Activated naive CD4-positive, alpha-beta T cell treated with anti-CD3 and anti-CD28 coated beads for 36 hours (primary cell): ENCODE measurements at places on chromosomes 2 and 18. TPM values are rescaled to one million over a fixed set of nuclear protein-coding genes. Genes with fewer than 3 reads are reported as not detected.

The VWC2L gene
- not detected for total RNA-seq

DNA sequence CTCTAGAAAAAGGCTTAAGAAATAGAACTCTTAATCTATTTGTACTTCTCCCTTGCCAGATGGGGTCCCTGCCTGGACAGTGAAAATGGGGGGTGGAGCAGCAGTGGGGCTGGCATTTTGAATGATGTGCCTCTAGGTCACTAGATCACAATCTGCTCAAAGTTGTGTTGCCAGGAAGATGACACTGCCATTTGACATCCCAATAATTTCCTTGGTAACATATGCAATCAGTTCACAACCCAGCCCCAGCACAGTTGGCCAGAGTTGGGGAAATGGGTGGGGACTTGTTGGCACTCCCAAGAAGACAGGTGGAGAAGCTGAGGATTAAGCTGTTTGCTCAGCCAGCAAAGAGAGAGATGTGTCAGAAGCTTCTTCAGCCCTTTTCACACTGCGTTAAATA, 558.3 kb upstream of the KLHL29 start:
- no peaks in the 10 kb centered on the region for H3K4me1 ChIP-seq
- no peaks in the 10 kb centered on the region for H3K36me3 ChIP-seq
- H3K4me3 ChIP-seq, result no peak overlapping the region
- H3K27me3 ChIP-seq, result no peaks in the 10 kb centered on the region
- DNase-seq, result no peak

DNA sequence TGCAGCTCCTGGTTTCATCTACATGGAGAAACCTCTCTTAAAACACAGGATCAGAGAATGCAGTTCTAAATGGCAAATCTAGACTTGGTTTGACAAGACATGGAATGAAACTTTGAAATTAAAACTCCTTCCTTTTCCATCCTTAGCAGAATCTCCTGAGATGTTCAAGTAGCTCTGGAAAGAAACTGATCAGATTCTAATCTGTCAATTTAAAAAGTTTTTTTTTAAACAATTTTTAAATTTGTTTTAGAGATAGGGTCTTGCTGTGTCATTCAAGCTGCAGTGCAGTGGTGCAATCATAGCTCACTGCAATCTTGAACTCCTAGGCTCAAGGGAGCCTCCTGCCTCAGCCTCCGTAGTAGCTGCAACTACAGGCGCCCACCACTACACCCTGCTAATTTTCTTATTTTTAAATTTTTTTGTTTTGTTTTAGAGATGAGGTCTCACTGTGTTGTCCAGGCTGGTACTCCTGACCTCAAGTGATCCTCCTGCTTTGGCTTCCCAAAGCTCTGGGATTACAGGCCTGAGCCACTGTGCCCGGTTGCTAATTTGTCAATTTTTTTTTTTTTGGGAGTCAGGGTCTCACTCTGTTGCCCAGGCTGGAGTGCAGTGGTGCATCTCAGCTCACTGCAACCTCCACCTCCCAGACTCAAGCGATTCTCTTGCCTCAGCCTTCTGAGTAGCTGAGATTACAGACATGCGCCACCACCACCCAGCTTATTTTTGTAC, 216.7 kb downstream of the TGIF1 start:
- no peak overlapping the region for H3K4me3 ChIP-seq
- no peaks in the 10 kb centered on the region for H3K36me3 ChIP-seq
- H3K27ac ChIP-seq, result no peak overlapping the region
- no peaks in the 10 kb centered on the region for H3K27me3 ChIP-seq
- DNase-seq, result no peak

The GPBAR1 gene
- total RNA-seq, result not detected

DNA sequence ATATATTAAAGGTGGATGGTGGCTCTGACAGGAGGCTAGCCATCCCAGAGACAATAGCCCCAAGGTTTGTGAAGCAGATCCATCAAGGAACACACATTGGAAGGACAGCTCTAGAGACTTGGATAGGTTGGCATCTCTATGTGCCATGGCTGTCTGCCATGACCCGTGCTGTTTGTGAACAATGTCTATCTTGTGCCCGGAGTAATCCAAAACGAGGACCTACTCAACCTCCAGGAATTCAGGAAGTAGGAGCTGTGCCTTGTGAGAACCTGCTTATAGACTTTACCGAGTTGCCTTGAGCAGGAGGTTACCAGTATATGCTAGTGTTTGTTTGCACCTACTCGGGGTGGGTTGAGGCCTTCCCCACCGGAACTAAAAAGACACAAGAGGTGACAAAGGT, 43.1 kb upstream of the SELENOI start:
- no peaks in the 10 kb centered on the region for H3K36me3 ChIP-seq
- H3K27me3 ChIP-seq, result no peaks in the 10 kb centered on the region
- no peaks in the 10 kb centered on the region for H3K4me1 ChIP-seq
- H3K27ac ChIP-seq, result no peak overlapping the region
- DNase-seq, result no peak
- no peak overlapping the region for H3K4me3 ChIP-seq

DNA sequence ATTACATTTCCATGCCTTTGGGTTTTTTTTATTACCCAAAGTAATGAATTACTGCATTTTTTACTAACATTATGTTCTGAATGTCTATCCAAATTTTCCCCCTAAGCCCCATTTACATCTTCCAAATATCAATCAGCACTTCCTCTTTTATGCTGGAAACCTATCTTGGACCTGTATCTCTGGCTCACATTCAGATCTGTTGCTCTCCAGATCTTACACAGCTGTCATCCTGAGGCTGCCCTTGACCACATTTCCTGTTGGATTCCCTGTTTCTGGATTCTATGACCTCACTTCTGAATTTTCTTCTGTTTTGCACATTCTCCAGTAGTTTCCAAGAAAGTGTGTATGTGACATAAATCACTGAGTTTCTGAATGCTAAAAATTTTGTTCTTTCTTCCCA, 146.7 kb downstream of the PDE1A start:
- H3K27ac ChIP-seq, result no peak overlapping the region
- peaks cover 3% of the 10 kb centered on the region for H3K27me3 ChIP-seq
- no peaks in the 10 kb centered on the region for H3K36me3 ChIP-seq

The AFTPH gene
- 27.3 TPM for total RNA-seq

DNA sequence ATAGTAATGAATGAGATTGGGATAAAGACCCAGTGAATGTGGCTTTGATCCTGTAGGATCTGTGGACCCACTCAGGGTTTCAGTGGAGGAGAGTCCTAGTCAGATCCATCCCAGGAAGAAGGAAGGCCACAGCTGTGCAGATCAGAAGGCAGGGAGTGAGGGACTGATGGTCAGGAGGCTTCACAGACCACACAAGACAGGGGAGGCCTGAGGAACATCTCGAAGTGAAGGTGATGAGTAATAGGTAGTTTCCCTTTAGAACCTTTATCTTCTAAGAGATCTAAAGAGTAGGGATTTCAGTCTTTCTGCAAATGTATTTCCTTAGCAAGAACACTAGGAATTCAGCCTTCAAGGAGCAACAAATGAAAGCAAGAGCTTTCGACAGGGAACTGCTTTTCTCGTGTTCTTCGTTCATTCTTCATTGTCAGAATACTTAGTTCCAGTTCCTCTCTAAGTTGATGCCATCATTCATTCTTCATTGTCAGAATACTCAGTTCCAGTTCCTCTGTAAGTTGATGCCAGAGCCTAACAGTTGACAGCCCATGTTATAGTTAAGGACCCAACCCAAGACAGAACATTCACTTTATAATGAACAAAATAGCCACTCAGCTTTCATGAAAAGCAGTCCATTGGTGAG, 150.2 kb upstream of the EPAS1 start:
- H3K4me3 ChIP-seq, result no peak overlapping the region
- peaks cover 8% of the 10 kb centered on the region for H3K4me1 ChIP-seq
- H3K27me3 ChIP-seq, result no peaks in the 10 kb centered on the region
- no peaks in the 10 kb centered on the region for H3K36me3 ChIP-seq
- H3K27ac ChIP-seq, result no peak overlapping the region

The SERPINB11 gene
- not detected for total RNA-seq

- peaks cover 8% of the 10 kb centered on the region for H3K27me3 ChIP-seq
- H3K27ac ChIP-seq, result no peak overlapping the region
- H3K4me1 ChIP-seq, result no peaks in the 10 kb centered on the region
- DNase-seq, result no peak
- no peaks in the 10 kb centered on the region for H3K36me3 ChIP-seq
Measured at GRCh38 chr2:144554492-144555210, 34.7 kb upstream of the ZEB2 start.

The HJURP gene
- 129 TPM for total RNA-seq

The YWHAQ gene
- 248 TPM for total RNA-seq

The FKBP1B gene
- 0.35 TPM for total RNA-seq

- no peak overlapping the region for H3K27ac ChIP-seq
- DNase-seq, result no peak
- no peak overlapping the region for H3K4me3 ChIP-seq
- peaks cover 4% of the 10 kb centered on the region for H3K36me3 ChIP-seq
- H3K4me1 ChIP-seq, result peaks cover 53% of the 10 kb centered on the region
- no peaks in the 10 kb centered on the region for H3K27me3 ChIP-seq
Measured at GRCh38 chr2:136211701-136212100, 93.8 kb upstream of the CXCR4 start.

DNA sequence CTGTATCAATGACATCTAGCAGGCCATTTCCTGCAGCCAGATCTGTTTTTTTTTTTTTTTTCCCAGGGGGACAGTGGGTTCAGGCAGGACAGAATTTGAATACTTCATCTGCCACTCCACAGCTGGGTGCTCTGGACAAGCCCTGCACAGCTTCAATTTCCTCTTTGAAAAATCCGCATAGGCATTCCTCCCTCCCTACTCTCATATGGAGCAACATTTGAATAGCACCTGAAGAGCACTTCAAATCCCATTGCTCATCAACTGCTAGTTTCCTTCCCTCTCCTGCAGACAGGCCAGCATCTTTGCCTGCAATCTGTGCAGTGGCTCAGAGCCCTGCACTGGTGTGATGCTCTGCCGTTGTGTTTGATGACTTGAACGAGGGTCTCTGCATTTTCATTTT, 326.3 kb downstream of the TSN start:
- no peak for DNase-seq
- no peak overlapping the region for H3K27ac ChIP-seq
- H3K4me3 ChIP-seq, result no peak overlapping the region
- H3K36me3 ChIP-seq, result no peaks in the 10 kb centered on the region
- H3K27me3 ChIP-seq, result peaks cover 1% of the 10 kb centered on the region

- DNase-seq, result no peak
- H3K4me1 ChIP-seq, result no peaks in the 10 kb centered on the region
- no peak overlapping the region for H3K4me3 ChIP-seq
- H3K27me3 ChIP-seq, result peaks cover 13% of the 10 kb centered on the region
Measured at GRCh38 chr2:235171550-235172031, 219.8 kb downstream of the SH3BP4 start.

The KIF3C gene
- 3.4 TPM for total RNA-seq

- H3K4me3 ChIP-seq, result no peak overlapping the region
- no peak overlapping the region for H3K27ac ChIP-seq
- peaks cover 6% of the 10 kb centered on the region for H3K27me3 ChIP-seq
Measured at GRCh38 chr18:63528863-63529492, 13.2 kb upstream of the SERPINB12 start.

- no peaks in the 10 kb centered on the region for H3K4me1 ChIP-seq
- DNase-seq, result no peak
- H3K27ac ChIP-seq, result no peak overlapping the region
- H3K27me3 ChIP-seq, result peaks cover 2% of the 10 kb centered on the region
Measured at GRCh38 chr2:219018726-219019125, 22.6 kb downstream of the CFAP65 start.

The C2orf66 gene
- total RNA-seq, result not detected

DNA sequence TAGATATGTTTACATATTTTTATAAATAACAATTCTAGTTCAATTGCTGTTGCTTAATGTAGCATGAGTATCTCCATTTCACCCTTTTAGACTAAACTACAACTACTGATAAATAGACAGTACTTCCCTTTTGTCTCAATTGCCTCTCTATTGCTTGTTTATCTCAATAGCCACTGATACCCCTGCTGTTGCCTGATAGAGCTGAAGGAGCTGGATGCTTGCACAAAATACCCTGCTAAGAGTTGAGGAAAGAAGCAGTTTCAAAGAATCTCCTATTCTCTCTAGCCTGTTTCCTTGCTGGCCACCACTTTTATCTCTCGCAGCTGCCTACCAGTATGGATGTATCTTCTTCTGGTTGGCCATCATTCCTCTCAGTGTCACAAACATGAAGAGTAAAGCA, 16.9 kb upstream of the ZNF804A start:
- H3K27ac ChIP-seq, result no peak overlapping the region
- no peaks in the 10 kb centered on the region for H3K27me3 ChIP-seq
- H3K4me3 ChIP-seq, result no peak overlapping the region
- DNase-seq, result no peak
- H3K4me1 ChIP-seq, result no peaks in the 10 kb centered on the region

The INPP5D gene
- 51.0 TPM for total RNA-seq

- H3K27ac ChIP-seq, result no peak overlapping the region
- H3K4me1 ChIP-seq, result peaks cover 8% of the 10 kb centered on the region
- H3K36me3 ChIP-seq, result peaks cover 42% of the 10 kb centered on the region
- H3K4me3 ChIP-seq, result no peak overlapping the region
- no peaks in the 10 kb centered on the region for H3K27me3 ChIP-seq
Measured at GRCh38 chr2:44325897-44326296, 35.4 kb downstream of the PREPL start.

The CPO gene
- not detected for total RNA-seq

- no peaks in the 10 kb centered on the region for H3K36me3 ChIP-seq
- H3K27me3 ChIP-seq, result peaks cover 4% of the 10 kb centered on the region
- peaks cover 45% of the 10 kb centered on the region for H3K4me1 ChIP-seq
- peak within 1 kb of the TSS; percentile 3 for H3K27ac ChIP-seq
- peak; percentile 84 for DNase-seq
- H3K4me3 ChIP-seq, result peak within 1 kb of the TSS; percentile 82
Measured at GRCh38 chr2:230864605-230865306, at the start of gene ITM2C. ITM2C (plus strand) TSS chr2:230864942; CDS start chr2:230865026, 84 bp downstream.

The TMBIM1 gene
- total RNA-seq, result 43.1 TPM

GRCh38 chr2:38590053-38590452, 12.7 kb downstream of the HNRNPLL start:
- no peaks in the 10 kb centered on the region for H3K27me3 ChIP-seq
- H3K27ac ChIP-seq, result no peak overlapping the region
- peaks cover 29% of the 10 kb centered on the region for H3K36me3 ChIP-seq
- DNase-seq, result no peak

DNA sequence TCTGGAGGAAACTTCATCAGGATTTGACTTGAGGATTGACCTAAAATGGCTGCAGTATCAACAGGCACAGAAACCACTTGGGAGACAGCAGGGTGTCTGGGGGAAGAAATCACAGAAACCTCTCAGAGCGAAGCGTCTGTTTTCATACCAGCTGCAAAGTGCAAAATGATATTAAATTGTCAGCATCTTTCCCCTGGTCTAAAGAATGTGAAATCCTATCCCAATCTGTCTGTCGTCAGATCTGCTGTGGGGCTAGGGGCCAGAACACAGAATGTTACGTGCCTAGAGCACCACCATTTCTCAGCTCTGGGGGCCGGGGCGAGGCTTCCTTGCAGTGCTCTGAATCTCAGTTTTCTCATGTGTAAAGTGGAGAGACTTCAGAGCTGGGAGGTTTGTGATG, 54.1 kb upstream of the MYCN start:
- H3K27me3 ChIP-seq, result peaks cover 2% of the 10 kb centered on the region
- no peak for DNase-seq
- H3K36me3 ChIP-seq, result no peaks in the 10 kb centered on the region

GRCh38 chr18:34548120-34548972, 161.8 kb upstream of the DTNA start:
- H3K27ac ChIP-seq, result no peak overlapping the region
- H3K4me3 ChIP-seq, result no peak overlapping the region
- no peaks in the 10 kb centered on the region for H3K36me3 ChIP-seq
- no peaks in the 10 kb centered on the region for H3K27me3 ChIP-seq
- no peaks in the 10 kb centered on the region for H3K4me1 ChIP-seq
- DNase-seq, result no peak
